ENCODE measurements at places on chromosomes 4 and X.

DNA sequence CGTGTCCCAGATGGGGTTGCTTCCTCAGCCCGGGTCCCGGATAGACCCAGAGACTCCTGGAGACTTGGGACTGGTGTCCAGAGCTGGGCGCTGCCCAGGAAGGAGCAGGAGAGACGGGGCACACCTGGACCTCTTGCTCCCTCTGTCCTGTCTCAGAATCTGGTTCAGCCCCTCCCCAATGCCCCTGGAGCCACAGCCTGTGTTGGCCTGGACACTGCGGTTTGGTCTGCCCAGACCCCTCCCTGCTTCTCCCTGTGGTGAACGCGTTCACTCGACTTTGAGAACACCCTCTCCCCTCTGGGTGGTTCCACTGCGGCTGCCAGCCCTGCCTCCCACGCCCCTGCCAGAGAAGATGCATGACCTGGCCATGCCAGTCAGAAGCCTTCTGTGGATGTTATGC, 111.1 kb downstream of the HMX1 start:
- DNase-seq = no peak

GRCh38 chr4:125358453-125358852, 43.7 kb downstream of the FAT4 start:
- no peak for DNase-seq

DNA sequence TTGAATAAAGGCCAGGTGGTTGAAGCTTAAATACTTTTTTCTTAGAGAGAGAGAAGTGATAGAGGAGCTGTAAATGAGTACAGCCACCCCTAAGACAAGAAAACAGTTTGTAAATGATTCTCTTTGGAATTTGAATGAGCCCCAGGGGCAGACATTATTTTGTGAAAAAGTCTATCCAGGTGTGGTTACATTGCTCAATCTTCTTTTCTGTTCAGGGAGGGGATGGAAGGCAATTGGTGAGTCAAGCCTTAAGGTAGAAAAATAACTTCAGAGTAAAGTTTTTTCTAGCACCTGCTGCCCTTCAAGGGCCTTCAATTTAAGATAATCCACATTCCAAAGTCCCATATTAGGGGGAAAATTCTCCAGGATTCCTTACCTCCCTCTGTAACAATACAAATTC, 646.7 kb downstream of the PDHA2 start:
- no peak for DNase-seq

GRCh38 chr4:54687887-54688841, 30.4 kb downstream of the KIT start:
- no peak for DNase-seq

GRCh38 chr4:54897590-54897989, 227.8 kb downstream of the KDR start:
- DNase-seq = no peak

DNA sequence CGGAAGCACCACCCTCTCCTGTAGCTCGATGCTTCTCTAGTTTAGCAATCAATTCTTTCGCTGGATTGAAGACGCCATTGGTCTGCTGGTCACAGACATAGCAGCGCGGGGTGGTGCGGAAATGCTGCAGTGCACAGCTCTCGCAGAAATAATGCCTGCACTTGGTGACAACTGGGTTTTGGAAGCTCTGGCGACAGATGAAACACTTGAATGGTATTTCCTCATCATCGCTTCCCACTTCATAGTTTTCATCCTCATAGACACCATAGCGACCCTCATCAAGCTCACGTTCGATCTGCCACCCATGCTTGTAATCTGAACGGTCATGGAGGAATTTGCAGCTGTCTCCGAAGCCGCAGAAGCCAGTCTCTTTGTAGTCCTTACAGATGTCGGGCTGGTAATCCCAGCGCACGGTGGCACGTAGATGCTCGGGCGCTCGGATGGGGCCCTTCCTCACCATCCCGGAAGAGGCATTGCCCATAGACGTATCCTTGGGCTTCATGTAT, 854 bp downstream of the RNF113A start:
- peak; percentile 27 for DNase-seq

GRCh38 chr4:7546809-7547367, 112.2 kb upstream of the PSAPL1 start:
- peak; percentile 7 for DNase-seq

- no peak for DNase-seq
Measured at GRCh38 chrX:41234962-41235361, 99.0 kb upstream of the DDX3X start.

GRCh38 chr4:2830632-2831610, 12.7 kb upstream of the ADD1 start:
- no peak for DNase-seq

DNA sequence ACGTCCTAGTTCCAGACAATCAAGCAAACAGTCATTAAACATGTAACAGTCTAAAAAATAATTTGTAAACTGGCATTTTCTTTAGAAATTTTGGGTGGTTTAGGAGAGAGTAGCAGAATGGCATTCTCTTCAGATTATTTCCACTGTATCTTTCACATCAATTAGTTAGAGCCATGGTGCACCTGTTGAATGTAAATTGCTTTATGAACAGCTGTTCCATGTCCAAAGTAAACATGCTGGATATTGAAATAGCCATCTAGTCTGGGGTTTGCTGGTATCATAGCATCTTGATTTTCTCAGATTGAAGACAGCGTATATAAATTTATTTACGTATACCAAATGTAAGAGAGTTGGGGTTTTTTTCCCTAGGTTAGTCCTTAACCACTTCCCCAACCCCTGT, 143.6 kb downstream of the RCHY1 start:
- peak; percentile 45 for DNase-seq

DNA sequence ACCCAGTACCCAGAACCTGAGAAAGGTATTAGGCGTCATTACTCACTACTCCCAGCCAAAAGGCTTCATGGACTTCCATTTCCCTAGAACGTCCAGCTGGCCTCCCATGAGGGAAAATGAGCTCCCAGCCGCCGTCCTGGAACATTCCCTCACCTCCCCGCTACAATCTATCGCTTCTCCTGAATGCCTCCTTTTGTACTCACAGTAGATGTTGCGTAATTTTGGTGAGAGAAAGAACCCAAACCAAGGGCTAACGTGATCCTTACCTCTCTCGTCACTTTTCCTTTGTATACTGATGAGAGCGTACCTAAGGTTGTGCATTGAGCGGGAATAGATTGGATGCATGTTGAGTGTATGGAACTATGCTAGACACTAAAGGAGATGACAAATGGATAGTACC, 161.9 kb downstream of the TENM3 start:
- no peak for DNase-seq

DNA sequence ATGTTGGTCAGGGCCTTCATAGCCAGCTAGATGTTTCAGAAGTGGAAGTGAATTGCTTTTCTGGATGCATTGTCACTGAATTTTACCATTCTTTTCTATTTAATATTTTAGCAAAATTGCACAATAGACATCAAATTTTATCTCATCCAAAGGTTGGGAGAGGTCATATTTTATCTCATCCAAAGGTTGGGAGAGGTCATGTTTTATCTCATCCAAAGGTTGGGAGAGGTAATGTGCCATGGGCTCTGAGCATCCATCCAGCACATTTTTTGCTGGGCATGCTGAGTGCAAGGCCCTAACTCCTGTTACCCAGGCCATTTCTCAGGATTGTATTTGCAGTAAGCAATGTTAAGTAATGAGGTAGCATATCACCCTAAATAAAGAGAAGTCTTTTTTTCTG, 14.7 kb upstream of the CYP2U1 start:
- DNase-seq = no peak

GRCh38 chr4:188934320-188934962, 795.2 kb downstream of the TRIML1 start:
- no peak for DNase-seq

GRCh38 chrX:63782515-63782914, 2.5 kb downstream of the ARHGEF9 start:
- DNase-seq = no peak

GRCh38 chr4:14415146-14415545, 587.1 kb upstream of the CPEB2 start:
- DNase-seq = peak; percentile 31

DNA sequence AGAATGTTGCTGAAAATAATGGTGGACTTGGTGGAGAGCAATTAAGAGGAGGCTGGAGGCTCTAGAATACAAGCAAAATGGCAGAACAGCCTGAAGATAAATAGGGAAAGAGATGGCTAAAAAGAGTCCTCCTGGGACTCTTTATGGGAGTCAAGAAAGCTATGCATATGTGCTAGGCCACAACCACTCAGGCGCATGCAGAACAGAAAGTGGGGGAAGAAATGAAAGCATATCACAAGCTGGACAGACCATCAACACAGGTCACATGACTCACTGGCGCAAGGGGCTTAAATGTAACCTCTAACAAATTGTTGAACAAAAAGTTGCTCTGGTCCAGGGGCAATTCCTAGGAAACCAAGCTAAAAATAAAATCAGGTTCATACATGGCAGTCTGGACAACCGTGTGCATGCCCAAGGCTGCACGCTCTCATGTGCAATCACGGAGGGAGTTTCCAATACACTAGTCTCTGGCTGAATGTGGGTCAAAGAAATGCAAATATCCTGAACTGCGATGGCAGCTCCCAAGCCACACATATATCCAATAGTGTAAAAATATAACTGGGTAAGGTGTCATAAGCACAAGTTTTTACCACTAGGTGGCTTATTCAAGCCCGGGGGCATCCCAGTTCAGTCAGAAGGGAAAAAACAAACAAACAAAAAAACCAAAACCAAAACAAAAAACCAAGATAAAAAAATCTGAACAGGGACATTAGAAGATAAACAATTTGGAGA, 45.4 kb downstream of the ZNF711 start:
- DNase-seq = no peak

DNA sequence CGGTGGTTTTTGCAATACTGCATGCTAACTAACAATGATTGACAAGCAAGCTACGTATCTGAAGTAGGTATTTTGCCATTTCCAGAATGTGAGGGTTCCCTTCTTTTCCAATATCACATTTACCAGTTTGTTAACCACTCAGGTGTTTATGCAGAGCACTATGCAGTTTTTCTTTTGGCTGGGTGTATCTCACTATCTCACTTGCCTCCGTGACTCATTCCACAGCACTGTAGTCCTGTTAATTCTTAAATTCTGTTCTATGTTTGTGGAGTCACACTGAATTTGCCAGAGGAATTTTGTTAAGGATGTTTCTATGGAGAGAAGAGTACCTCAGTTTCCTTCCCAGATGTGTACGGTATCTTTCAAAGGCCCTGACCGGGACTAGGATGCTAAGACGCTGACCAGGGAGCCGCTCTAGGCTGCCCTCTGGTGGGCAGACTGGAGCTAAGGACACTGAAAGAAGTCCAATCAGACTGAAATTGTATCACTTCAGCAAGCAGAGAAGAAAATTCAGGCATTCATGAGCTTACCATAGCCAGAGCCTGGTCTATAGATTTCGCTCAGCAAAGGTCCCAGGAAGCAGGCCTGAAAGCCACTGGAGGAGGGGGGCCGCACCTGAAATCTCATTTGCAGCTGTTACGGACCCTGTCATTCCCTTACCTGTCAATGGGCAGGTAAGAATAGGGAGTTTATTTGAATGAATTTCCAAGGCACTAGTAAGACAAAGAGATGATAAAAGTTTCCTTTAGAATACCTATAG, 388.4 kb upstream of the SPOCK3 start:
- DNase-seq = peak; percentile 62

- no peak for DNase-seq
Measured at GRCh38 chr4:10164877-10165283, 48.3 kb upstream of the WDR1 start.

DNA sequence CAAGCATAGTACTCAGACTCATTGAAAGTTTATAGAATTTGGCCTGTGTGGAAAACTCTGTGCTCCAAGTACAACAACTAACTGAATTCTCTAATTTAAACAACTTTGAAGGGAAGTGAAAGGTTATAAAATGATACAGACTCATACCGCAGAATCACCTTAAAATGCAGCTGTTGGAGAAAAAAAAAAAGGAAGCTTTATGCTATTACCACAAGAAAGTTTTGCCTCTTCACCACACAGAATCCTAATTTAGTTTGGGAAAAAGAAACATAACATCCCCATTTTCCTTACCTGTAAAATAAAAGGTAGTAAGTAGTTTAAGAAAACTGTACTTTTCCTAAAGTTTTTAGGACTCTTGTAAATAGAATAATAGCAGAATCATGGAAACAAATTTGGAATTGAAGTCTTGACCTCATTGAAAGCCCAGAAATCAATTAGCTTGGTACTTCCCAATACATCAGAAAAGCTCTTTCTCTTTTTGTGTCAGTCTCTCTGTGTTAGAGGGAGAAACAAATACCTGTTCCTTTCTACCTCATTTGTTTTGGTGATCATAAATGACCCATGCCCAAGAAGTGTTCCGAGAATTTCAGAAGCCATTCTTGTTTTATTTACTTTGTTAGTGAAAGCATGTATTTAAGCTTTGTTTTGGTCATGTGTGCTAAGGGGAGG, 78.8 kb downstream of the NFKB1 start:
- no peak for DNase-seq

- peak; percentile 77 for DNase-seq
Measured at GRCh38 chr4:185210102-185210981, 944 bp downstream of the SNX25 start.

DNA sequence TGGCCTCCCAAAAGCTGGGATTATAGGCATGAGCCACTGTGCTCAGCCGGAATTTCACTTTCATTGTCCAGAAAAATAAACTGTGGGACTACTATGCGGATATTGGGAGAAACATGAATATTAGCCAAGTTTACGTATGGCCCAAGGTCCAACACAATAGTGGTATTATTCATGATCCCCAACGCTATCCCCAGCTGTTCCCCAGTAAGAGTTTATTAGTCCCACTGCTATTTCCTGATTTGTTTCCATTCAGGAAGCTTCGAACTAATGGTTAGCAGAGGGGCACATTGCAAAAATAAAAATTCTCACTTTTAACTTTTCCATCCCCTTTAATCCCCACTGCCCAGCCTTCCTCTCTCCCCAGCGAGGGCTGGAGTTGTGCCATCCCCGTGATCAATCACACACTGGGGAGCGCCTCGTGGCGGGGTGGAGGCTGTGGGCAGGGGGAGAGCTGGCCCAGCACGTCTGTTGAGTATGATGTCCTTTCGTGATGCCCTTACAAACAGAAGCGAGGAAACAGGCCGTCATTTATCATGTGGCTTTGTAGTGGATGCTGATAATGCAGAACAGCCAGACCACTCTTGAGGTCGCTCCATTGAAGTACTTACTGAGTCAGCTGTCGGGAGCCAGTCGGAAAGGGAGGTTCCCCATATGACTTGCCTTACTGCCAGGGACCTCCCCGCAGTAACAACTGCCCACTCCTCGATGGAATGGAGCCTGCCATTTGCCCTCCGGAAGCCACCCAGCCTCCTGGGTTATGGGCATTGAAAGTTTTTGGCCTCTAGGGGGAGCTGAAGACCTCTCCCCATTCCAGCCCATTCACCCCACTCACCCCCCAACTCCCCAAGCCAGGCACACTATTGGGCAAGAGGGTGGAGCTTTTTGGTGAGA, 117.0 kb downstream of the KDR start:
- DNase-seq = peak; percentile 27

- DNase-seq = peak; percentile 32
Measured at GRCh38 chr4:111937368-111937767, 207.9 kb upstream of the FAM241A start.

- no peak for DNase-seq
Measured at GRCh38 chr4:13348216-13348615, 135.9 kb downstream of the RAB28 start.

- no peak for DNase-seq
Measured at GRCh38 chr4:47315346-47315745, 148.2 kb downstream of the COMMD8 start.

- no peak for DNase-seq
Measured at GRCh38 chr4:66647476-66647875, 897.8 kb downstream of the CENPC start.

GRCh38 chrX:103234869-103235268, 20.0 kb downstream of the BEX4 start:
- no peak for DNase-seq

GRCh38 chrX:12026481-12026880, 111.8 kb upstream of the FRMPD4 start:
- DNase-seq = no peak

Data from muscle of back (tissue), 13 donors.